Stimulated activated CD8-positive, alpha-beta memory T cell treated with anti-CD3 and anti-CD28 coated beads, Interleukin-4, amount 100 ng/mL, for 48 hours (primary cell): ENCODE measurements at places on chromosomes 1 and 21.

DNA sequence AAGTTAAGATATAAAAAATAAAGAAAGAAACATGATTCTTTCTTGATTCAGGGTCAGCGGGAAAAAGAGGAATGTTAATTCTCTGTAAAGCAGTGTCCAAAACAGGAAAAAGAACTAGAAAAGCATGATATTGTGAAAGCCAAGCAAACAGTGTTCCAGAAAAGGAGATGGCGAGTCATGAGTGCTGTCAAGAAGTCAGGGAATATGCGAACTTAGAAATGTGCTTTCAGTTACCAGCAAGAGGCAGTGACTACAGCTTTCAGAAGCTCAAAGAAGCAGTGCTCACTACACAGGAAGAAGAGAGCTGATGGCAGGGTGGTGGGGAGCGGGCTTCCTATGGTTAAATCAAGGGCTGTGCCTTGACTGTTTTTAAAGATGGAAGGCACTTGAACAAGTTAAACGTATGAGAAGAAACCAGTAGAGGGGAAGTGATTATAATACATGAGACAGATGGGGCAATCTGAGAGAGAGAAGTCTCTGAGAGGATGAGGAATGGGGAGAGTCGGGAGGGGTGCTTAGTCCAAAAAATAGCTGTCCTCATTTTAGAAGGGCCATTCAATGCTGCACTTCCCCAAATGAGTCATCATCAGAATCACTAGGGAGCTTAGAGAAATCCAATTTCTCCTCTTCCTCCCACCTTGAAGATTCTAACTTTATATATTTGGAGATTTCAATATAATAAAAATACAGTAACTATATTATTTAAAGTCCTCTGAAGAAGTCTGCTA lies 90.4 kb downstream of the KCNK1 start:
- no peak for DNase-seq

GRCh38 chr1:41700986-41701535 lies 216.6 kb upstream of the EDN2 start:
- DNase-seq = no peak

DNA sequence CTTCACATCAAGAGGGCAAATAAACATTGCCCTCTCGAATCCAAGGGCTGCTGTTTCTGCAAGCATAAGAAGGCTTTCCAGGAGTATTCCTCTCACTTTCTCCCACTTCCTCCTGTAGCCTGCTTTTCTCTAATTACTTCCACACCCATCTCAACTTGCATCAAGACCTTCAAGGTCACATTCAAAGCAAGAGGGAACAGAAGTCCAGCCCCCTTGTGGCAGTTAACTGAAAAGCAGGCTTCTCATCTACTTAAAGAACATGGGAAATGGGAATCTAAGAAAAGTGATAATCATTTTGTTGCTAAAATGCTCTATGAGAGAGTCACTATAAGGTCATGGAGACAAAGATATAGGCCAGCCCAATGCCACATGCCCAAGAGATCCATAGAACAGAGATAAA lies 874.4 kb downstream of the KCNT2 start:
- DNase-seq = no peak

GRCh38 chr1:24952413-24952841 lies 22.4 kb upstream of the RUNX3 start:
- DNase-seq = no peak

GRCh38 chr1:23352096-23352695 lies 8.1 kb upstream of the HNRNPR start:
- no peak for DNase-seq
